CD4-positive, alpha-beta T cell (primary cell): ENCODE measurements at places on chromosomes 13 and 19. TPM values are rescaled to one million over a fixed set of nuclear protein-coding genes. Genes with fewer than 3 reads are reported as not detected.

- no peak for DNase-seq
Observed at GRCh38 chr13:97826421-97827012, 127.0 kb upstream of the IPO5 start.

RHPN2 gene
- not detected for total RNA-seq

- DNase-seq = no peak
Observed at GRCh38 chr13:104975272-104975671, 1560.2 kb downstream of the EFNB2 start.

PSG1 gene
- not detected for total RNA-seq

- DNase-seq = no peak
Observed at GRCh38 chr19:47093841-47094240, 19.7 kb downstream of the ZC3H4 start.

DNA sequence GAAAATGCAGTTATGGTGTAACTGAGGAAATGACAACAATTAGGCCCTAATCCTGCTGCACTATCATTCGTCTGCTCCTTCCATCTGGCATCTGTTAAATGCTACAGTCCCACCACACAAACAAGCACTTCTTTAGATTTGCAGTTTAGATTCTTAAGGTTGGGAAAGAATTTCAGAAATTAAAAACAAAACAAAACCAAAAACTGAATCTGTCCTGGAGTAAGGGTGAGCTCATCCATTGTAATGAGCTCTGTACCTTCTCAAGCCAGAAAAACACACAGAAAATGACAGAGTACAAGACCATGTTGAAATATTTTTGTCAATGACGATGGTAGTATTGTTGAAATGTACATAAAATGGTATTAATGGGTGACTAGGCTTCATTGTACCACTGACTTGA, 28.3 kb downstream of the SMAD9 start:
- DNase-seq = no peak

DNA sequence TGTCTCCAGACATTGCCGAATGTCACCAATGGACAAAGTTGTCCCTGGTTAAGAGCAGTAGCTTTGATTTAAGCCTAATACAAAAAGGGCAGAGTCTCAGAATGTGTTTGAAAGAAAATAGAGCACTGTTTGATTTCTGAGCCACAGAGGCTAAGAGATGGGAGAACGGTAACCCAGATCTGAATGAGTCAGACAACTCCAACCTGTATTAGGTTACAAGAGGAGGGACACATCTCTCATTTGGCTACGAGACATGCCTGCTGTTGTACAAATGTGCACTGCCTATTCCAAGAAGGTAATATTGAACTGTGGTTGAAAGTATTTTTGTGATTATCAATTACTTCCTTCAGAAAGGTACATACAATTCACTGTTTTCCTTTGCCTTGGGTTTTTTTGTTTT, 4.9 kb upstream of the HSPH1 start:
- DNase-seq = no peak

DNA sequence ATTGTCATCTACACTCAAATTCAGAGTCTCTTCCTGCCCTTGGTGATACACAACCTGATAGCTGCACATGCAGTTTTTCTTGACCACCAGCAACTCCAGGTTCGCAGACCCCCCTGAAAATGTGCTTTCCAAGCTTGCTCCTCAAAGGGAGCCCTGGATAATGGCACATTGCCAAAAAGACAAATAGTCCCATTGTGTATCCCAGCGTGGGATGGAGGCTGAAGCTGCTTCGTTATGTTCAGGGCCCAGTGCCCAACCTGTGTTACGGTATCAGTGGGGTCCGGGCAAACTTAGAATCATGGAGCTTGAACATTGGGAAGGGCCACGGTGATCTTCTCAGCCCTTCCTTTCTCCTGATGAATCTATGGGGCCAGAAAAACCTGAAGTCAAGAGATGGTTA, 173.0 kb downstream of the TEX29 start:
- DNase-seq = no peak

ZNF418 gene
- 4.4 TPM for total RNA-seq

DNA sequence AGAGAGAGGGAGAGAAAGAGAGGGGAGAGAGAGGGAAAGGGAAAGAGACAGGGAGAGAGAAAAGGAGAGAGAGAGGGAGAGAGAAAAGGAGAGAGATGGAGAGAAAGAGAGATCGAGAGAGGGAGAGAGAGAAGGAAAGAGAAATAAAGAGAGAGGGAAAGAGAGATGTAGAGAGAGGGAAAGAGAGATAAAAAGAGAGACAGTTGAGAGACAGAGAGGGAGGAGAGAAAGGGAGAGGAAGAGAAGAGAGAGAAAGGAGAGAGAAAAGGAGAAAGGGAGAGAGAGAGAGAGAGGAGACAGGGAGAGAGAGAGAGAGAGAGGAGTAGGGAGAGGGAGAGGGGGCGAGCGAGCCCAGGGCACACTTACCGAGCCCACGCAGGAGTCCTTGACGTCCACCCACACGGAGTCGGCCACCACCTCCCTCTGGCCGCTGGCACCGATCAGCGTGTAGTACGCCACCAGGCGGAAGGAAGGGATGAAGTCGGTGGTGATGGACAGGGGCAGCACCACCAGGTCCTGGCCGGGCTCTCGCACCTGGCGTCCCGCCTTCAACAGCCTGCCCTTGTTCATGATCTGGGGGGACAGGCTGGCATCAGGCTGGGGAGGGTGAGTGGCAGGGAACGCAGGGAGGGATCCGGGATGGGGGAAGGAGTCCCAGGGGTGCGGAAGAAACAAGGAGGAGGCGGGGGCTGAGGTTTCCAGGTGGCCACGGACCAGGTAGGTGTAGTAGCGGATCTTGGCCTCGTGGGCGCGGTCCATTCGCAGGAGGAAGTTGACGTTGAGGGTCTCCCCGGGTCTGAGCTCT, 10.0 kb downstream of the C3 start:
- DNase-seq = peak; percentile 53

BBC3 gene
- total RNA-seq = 39.8 TPM

GRCh38 chr13:106772006-106772601, 204.2 kb upstream of the ARGLU1 start:
- no peak for DNase-seq
